ENCODE measurements at places on chromosomes 7 and 10.

GRCh38 chr7:141431711-141432110 is 119.5 kb upstream of the AGK start:
- DNase-seq, result no peak

GRCh38 chr7:141339603-141340002 is 211.6 kb upstream of the AGK start:
- no peak for DNase-seq

DNA sequence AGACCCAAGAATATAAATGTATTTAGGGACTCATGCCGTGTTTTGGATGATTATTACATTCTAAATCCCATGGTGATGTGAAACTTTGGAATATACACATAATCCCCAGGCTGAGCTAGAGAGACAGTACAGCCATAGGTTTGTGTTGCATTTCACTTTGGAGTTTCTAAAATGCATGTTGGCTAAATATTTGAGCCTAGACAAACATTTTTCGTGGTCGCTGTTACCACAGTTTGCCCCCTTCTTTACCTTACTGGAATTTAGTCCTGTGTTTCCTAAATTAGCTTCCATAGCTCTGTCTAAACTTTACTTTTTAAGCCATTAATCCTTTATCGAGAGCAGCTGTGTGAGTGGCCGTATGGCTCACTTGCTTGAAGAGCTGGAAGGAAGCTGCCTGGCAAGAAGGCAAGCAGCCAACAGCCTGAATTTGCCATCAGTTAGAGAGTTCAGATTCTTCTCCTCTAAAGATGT is 192.0 kb downstream of the BICC1 start:
- DNase-seq, result peak; percentile 5

DNA sequence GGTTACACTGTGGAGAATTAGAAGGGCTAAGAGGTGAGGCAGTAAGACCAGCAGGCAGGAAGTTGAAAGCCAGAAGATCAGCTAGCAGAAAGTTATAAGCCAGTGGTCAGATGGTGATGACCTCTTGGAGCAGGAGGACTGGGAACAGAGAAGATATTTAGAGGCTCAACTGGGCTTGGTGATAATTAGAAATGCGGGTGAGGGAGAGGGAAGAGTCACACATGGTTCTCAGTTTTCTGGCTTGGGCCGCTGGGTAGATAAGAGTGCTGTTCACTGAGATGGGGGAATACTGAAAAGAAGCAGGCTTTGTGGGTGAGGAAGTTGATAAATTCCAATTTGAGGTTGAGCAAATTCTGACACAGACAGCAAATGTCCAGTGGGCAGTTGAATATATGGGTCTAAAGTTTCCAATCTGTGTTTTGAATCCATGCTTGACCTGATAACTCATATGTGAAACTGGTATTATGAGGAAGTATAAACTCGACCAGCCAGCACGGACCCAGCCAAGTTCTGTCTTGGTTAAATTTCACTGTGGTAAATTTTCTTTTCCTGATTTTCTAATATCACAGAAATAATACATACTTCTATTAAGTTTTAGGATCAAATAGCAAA is 22.7 kb downstream of the LSMEM1 start:
- no peak for DNase-seq

GRCh38 chr7:120089968-120090367 is 183.0 kb upstream of the KCND2 start:
- no peak for DNase-seq

DNA sequence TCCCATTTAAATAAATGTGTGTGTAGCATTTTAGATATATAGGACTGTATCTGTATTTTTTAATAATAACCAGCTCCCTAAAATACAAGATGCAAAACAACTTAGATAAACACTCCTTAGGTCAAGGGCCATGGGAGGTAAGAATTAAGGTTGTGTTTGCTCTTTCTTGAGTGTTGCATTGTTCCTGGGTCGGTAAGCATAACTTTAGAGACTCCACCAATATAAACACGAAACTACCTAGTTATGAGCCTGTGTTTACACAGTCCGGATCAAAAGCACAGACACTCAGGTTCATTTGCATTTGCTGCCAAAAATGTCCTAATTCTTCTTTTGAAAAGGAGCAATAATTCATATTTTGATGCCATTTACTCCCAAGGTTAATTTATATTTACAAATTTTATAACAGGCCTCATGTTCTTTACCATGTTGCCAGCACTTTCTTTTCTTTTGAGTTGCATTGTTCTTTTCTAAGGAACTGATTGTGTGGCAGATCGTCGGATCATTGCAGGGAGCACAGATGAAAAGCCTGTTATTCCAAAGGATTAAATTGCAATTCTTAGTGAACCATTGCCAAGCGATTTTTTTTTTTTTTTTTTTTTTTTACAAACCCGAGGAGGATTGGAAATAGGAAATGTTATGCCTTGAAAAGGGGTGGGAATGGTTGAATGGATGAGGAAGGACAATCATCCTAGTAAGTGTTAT is 45.8 kb upstream of the GLCCI1 start:
- no peak for DNase-seq

DNA sequence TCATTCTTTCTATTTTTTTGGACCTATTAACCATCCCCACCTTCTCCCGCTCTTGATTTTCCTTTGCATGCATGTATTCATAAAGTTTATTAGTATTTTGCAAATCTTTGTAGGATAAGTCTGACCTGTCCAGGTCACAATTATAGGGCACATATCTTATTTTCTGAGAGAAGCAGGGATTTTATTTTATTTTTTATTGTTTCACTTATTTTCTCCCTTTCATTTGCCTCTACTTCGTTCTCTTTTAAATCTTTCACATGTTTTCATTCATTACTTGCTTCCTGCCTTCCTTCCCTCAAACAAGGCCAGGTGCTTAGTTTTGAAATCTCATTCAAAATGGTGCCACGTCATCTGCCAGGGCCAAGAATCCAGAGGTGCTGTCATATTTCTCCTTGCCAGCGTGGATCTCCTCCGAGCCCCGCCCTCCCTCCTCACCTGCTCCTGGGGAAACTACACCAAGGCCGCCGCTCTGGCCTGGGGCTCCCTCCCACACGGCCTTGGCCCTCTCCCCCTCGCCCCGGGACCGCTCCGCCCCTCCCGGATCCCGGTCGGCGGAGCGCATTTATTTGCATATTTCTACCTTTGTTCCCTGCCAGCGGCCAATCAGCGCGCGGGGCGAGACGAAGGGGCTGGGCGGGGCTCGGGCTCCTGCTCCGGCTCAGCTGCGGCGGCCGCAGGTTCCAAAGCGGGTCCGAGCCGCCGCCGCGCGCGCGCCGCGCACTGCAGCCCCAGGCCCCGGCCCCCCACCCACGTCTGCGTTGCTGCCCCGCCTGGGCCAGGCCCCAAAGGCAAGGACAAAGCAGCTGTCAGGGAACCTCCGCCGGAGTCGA is at the start of gene TSPAN13:
TSS of gene TSPAN13 (plus strand) at position 654 of the 830 bp plus-strand sequence. CDS start 213 bp downstream, outside the sequence.
- peak; percentile 26 for DNase-seq
